ENCODE measurements at places on chromosomes 5 and 9.

DNA sequence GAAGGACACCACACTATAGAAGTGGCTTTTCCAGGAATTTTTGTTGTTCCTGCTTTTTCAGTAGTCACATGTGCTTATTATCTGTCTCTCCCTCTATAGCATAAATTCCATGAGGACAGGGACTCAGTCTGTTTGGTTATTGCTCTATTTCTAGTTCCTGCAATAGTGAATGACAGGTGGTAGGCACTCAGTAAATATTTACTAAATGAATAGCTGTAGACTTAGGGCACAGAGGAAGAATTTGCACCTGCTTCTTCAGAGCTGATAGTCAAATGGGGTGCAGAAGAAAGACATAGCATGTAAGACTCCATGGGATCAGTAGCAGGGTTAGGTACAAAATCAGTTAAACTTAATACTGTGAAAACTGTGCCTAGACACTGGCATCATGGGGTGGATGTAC lies 580.2 kb downstream of the CCDC171 start:
- no peak for DNase-seq

DNA sequence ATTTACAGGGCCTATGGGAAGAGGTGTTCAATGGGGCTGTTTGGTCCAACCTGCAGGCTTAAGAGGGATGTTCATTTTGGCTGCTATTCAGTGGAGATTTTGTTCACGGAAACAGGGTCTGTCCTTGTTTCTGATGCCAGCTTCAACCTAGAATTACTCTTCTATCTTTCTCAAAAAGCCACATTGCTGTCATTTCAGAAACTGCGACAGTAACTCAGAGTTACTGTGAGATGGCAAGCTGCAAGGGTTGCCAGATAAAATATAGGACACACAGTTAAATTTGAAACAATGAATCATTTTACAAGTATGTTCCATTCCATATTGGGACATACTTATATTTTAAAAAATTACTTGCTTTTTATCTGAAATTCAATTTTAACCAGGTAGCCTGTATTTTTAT lies 128.0 kb downstream of the NPR3 start:
- no peak for DNase-seq

- no peak for DNase-seq
Measured at GRCh38 chr5:151062405-151063141, 18.3 kb downstream of the TNIP1 start.

GRCh38 chr9:93860694-93861658 lies 94.2 kb downstream of the BARX1 start:
- DNase-seq: no peak

All from prostate gland (tissue), 2 donors.